Activated CD4-positive, alpha-beta T cell treated with anti-CD3 and anti-CD28 coated beads for 48 hours (primary cell): ENCODE measurements at places on chromosomes 2 and 18.

GRCh38 chr2:62163106-62163831 is 32.6 kb upstream of the B3GNT2 start:
- no peak for DNase-seq

DNA sequence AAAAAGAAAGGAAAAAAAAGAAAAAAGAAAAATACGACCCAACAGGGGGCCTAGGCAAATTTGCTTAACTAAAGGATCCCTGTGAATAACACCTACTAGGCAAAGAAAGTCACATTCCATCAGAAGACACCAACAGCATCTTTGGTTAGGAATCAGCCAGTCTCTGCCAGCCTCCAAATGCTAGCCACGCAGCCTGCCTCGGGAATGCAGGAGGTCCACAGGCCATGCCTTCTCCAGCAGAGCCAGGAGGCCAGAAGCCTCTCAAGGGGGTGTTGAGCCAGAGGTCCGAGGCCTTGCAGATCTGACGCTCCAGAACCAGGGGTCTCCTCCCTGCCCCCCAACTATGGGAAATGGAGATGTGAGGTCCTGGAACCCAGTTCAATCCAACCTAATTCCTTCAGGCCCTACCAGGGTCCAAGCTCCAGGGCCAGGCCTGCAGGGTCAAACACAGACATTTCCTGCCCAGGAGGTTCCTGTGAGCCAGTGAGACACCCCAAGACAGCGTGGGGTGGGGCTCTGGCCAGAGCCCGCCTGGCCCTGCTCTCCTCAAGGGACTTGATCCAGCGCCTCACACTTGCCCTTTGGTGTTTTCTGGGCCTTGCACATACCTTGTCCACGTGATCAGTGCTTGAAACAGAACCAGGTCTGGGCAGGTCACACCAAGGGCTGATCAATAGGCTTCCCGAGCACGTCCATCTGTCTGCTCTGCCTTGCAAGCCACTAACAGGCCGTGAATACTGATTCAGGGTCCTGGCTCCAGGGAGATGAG is 289.6 kb upstream of the ID2 start:
- DNase-seq: no peak

GRCh38 chr2:65064728-65065552 is 8.7 kb downstream of the CEP68 start:
- peak; percentile 44 for DNase-seq

GRCh38 chr18:48874701-48875162 is 76.0 kb downstream of the SMAD7 start:
- no peak for DNase-seq

GRCh38 chr18:23548275-23548674 is 38.0 kb downstream of the NPC1 start:
- no peak for DNase-seq

DNA sequence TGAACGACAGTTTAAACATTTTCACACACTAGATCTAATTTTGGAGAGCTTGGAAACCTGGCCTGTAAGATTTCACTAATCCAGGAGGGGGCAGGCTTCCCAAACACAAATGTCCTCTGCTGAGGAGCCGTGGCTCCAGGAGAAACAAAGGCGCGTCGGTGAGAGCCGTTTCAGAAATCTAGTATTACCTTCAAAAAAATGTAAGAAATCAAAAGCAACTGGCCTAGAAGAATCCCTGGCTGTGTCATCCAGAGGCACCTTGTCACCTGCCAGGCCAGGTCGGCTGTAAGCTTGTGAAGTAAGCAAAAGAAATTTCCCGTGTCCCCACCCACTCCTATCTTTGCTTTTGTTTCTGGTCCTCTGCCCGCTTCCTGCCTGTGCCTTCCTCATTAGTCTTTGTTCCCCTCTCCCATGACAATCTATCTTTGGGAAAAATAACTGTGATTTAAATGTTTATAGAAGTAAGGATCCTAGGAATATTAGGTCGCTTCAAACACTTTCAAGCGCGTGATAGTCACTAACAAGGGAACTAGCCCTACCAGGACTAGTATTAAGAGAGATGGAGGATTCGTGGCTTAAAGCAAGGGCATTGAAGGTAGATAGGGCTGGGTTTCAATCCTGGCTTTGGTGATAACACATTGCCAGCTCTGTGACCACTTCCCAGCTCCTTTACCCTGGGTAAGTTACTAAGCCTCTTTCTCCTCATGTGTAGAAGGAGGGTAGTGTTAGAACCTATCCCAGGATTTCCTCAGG is 99.5 kb upstream of the STK39 start:
- DNase-seq: peak; percentile 79

DNA sequence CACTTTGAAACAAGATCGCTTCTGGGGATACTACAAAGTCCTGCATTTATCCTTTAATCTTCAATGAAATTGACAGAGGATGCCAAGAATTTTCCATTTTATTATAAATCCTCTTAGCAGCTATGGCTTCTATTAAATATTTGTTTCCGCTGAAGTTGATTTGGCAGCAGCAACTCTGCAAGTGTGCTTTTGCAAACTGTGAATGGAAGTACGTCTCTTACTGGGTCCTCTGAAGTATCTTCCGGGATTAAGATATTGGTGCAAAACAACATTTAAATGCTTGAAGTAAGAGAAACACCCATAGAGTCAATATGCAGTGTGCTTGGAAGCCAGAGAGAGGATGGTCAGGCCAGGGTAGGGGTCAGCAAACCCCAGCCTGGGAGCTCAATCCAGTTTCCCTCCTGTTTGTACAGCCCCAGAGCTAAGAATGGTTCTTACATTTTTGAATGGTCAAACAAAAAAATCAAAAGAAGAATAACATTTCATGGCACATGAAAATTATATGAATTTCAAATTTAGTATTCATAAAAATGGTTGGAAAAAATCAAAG is 13.6 kb downstream of the CCDC68 start:
- no peak for DNase-seq

DNA sequence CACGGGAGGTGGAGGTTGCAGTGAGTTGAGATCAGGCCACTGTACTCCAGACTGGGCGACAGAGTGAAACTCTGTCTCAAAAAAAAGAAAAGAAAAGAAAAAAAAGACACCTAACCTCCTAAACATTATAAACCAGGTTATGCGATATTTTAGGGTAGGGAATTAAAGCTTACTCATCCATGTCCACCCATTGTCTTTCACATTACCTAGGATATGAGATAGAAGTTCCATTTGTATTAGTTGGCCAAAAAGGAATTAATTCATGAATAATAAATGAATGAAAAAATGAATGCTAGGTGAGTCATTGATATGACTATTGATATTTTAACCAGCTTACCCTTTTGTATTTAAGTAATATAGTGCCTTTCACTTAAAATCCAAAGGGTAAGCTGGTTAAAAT is 132.9 kb downstream of the FAM161A start:
- DNase-seq: no peak

DNA sequence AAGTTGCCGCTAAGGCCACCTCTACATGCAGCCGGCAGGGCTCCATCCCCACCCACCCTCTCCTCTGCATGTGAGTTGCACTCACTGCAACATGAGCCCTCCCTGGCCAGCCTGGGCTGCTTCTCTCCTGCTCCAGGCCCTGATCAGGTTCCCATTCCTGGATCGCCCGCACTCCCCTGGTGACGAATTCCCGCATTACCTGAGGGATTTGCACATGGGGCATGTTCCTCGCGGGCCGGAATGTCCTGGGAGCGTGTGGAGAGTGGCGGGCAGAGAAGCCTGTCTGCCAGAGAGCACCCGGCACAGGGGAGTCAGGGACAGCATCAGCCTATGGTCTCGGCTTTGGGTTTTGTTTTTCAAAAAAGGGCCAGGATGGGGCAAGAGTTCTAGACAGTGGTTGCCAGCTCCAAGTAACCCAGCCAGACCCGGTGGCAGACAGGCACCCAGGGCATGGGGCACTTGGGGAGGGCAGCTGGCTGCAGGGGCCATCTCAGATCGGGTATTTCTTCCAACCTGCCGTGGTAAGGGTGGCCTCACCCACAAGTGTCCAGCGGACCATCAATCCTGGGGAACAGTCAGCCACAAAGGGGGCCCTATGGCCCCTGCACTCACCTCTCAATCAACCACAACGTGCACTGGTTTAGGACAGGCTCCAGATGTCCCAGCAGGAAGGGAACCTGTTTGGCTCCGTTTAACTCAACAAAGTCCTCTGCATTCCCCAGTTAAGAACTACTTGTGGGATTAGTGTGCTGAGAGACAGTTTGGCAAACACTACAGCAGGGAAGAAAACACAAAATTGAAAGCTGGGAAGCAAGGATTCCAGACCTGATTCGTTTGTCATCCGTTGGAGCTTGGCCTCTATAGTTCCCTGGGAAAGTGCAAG is 187.7 kb downstream of the SMAD7 start:
- no peak for DNase-seq

DNA sequence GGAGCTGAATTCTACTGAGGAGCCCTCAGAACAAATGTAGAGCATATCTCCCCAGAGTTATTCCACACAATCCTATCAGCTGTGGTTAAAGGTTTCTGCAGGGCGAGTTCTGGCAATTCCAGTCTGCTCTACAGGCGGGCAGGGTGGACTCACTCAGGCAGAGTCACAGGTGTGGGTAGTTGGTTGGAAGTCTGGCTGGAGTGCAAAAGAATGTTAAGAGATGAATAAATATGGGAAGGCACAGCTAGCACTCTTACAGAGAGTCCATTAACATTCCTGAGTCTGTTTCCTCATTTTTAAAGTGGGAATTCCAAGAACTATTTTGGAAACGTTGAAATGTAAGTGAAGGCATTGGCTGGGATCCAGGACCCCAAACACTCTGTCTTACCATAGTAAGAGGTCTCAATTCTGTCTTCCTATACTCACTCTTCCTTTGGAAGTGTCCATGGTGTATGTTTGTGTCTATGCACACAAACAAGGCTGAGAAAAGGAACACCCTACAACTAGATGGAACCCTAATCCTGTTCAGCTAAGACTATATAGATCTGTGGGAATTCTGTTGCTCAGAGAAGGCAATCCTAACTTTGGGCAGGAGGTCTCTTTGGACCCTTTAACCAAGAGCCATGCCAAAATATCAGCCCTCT is 63.3 kb upstream of the AQP4 start:
- DNase-seq: no peak

- DNase-seq: no peak
Observed at GRCh38 chr18:62357079-62357719, 32.1 kb downstream of the TNFRSF11A start.
